ENCODE measurements at places on chromosomes 12 and 14. TPM values are rescaled to one million over a fixed set of nuclear protein-coding genes. Genes with fewer than 3 reads are reported as not detected.

The NRIP2 gene
- 1.1 TPM for total RNA-seq

The LMO3 gene
- total RNA-seq = 403 TPM

The TC2N gene
- total RNA-seq = 24.9 TPM

The LPAR5 gene
- 0.27 TPM for total RNA-seq

The CABP1 gene
- total RNA-seq = 1.8 TPM

The PLCZ1 gene
- not detected for total RNA-seq

The RNF41 gene
- 59.9 TPM for total RNA-seq

The ANG gene
- 13.3 TPM for total RNA-seq

The TPH2 gene
- not detected for total RNA-seq

The GPRC5D gene
- total RNA-seq = not detected

The FZD10 gene
- total RNA-seq = 1.2 TPM

The ACOT4 gene
- total RNA-seq = 0.33 TPM

The TAS2R30 gene
- total RNA-seq = 10.5 TPM

The SLC10A1 gene
- not detected for total RNA-seq

The ACOT6 gene
- not detected for total RNA-seq

DNA sequence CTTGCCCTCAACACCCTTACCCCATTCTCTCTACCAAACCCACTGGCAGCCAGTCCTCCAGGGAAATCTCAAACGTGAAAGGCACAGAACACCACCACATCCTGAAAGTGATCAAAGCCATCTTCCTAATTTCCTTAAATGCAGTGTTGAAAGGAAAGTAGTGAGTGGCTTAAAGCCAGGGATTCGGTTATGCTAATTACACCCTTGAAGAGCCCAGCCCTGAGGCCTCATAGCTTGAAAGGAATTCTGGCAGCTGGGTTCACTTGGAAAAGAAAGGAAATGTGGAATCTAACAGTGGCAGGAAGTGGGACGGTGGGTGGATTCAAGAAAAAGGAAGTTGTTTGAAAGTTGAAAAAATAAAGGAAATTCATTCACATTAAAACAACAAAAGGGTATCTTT, 73.0 kb upstream of the FICD start:
- no peak for DNase-seq

GRCh38 chr12:116718655-116719454, 19.0 kb downstream of the SPRING1 start:
- no peak for DNase-seq

DNA sequence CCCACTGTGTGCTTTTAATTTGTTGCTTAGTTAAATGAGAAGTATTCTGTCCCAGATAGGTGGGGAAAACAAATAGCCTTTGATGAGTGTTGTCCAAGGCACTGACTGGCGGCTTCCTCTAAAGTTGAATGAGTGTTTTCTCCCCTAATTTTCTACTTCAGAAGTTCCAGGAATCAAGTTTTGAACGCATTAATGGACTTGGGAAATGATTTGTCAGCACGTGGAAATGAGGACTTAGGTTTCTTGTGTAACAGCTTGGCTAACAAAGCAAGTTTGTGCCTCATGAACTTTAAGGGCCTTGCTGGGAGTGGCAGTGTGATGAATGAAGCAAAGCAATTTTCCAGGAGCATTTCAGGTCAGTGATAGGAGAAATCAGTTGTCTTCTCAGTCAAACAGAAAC, 56.9 kb downstream of the LIN52 start:
- DNase-seq = no peak

- DNase-seq = no peak
These were observed 17.9 kb upstream of the NFYB start for GRCh38 chr12:104155711-104156555.

GRCh38 chr14:67704484-67705089, 2.9 kb downstream of the RDH12 start:
- no peak for DNase-seq

GRCh38 chr12:33670284-33670683, 230.7 kb upstream of the SYT10 start:
- no peak for DNase-seq

DNA sequence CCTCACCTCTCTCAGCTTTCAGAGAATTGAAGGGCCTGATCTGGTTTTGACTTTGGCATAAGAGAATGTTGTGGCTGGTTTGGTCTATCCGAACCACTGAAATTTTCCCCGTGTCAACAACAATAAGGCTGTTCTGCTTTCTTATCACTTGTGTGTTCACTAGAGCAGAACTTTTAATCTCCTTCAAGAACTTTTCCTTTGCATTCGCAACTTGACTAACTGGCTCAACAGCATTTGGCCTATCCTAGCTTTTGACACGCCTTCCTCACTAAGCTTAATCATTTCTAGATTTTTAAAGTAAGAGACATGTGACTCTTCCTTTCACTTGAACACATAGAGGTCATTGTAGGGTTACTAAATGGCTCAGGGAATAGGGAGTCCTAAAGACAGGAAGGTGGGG, 25.9 kb upstream of the EDDM3A start:
- no peak for DNase-seq

DNA sequence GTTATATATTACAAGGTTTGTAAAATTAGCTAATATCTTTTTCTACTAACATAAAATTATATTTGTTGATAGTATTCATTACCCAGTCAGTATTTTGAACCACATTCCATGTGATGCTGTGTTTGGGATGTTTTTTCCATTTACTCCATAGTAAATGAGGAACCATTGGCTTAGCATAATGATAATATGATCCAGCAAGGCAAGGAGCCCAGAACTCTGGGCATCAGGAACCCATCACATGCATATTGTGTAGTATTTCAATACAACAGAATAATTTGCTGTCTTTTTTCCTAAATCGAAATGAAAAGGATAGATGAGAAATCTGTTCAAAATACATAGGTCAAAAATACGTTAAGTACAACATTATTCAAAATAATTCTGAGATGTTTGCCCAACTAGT, 48.7 kb upstream of the GARIN2 start:
- no peak for DNase-seq

DNA sequence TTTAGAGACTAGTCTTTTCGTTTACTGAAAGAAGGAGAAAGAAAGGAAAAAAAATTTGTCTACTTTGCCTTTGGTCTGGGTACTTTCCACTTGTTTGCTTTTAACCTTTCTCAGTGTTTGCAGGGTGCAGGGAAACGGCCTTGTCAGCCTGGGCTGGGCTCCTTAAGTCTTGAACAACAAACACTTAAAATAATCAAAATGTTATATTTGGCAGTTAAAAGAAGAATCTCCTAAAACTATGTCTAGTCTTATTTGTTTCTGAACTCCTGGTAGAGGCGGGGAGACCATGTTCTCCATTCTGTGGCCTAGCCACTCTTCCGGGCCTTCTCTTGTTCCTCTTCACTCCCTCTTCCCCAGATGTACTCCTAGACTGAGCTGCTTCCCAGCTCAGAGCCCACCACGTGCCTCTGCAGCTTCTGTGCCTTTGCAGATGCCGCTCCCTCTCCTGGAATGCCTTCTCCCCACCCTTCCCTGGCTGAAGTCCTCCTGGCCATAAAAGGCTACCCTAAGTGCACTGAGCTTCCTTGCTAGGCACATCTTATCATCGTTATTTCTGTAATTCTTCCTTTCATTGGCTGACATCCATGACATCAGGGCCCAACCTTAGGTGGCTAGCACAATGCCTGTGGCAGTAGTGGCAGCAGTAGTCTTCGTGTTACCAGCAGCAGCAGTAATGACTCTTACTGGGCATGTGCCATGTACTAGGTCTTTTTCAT, 432.9 kb downstream of the ZFP36L1 start:
- DNase-seq = peak; percentile 78

DNA sequence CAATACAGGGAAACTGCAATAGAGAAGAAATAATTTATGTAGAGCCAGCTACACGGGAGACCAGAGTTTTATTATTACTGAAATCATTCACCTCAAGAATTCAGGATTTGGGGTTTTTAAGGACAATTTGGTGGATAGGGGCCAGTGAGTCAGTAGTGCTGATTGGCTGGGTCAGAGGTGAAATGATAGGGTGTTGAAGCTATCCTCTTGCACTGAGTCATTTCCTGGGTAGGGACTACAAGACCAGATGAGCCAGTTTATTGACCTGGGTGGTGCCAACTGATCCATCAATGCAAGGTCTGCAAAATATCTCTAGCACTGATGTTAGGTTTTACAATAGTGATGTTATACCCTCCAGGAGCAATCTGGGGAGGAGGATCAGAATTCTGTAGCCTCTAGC, 486.3 kb downstream of the LRIG3 start:
- DNase-seq = no peak

GRCh38 chr12:42652048-42652447, 62.5 kb upstream of the PRICKLE1 start:
- no peak for DNase-seq

- DNase-seq = no peak
These were observed 31.9 kb upstream of the CHGA start for GRCh38 chr14:92890830-92891588.

- DNase-seq = no peak
These were observed 28.6 kb upstream of the BLTP3B start for GRCh38 chr12:100171248-100171647.

- no peak for DNase-seq
These were observed 13.1 kb upstream of the CHD4 start for GRCh38 chr12:6620137-6620884.

DNA sequence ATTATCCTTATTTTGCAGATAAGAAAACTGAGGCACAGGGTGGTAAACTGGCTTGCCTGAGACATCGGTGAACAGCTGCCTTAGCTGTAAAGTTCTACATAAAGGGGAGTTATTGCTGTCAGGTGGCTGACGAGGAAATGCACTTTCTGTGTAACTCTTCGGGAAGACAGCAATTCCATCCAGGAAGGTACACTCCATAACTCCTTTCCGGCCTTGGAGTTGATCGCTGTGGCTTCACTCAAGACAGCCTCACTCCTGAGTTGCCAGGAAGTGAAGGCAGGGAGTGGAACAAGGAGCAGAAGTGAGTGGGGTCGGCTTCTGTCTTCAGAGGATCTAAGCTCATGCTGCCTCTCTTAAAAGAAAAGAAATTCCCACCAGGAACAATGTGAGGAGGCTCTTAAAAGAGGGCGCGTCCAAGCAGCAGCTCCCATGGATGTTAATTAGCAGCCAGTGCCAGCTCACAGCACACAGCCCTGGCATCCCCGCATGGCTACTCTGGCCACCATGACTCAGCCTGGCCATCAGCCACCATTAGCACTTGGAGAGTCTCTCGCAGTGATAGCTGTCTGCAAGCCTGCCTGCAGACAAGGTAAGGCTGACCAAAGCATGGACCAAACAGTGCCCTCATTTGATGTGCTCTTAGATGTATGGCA, 60.3 kb downstream of the NUAK1 start:
- peak; percentile 75 for DNase-seq

DNA sequence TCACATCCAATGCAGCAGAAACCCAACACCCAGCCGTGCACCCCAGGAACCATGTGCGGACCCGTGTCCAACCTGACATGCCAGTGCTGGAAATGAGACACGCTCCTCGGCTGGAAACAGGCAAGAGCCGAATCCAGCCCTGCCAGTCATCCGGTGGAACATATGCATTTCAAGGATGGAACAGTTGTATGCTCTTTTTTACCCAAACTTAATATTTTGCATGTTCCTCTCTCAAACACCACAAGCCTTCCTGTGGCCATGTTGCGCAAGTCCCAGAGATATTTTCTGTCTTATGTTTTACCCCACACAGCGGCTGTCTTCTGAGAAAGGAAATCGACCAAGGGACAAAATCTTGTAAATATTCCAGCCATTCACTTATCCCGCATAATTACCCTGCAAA, 196.9 kb downstream of the BCL11B start:
- no peak for DNase-seq

GRCh38 chr12:115108129-115109100, 424.4 kb upstream of the TBX3 start:
- no peak for DNase-seq

DNA sequence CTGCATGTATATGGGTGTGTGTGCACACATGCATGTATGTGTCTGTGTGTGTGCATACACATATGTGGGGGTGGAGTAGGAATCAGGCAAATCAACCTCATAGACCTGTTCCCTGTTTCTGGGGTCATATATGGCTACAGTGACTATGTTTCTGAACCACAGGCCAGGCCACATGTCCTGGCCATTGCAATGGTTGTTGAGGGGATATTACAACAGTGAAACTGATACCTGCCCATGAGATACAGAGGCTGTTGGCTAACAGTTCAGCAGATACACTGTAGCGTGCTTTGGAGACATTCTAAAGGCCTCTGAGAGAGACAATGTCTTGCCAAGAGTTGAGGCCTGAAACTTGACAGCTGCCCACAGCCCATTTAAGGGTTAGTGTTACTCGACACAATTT, 47.3 kb upstream of the FOS start:
- DNase-seq = no peak

- DNase-seq = no peak
These were observed 77.0 kb downstream of the STON2 start for GRCh38 chr14:81323093-81323492.

DNA sequence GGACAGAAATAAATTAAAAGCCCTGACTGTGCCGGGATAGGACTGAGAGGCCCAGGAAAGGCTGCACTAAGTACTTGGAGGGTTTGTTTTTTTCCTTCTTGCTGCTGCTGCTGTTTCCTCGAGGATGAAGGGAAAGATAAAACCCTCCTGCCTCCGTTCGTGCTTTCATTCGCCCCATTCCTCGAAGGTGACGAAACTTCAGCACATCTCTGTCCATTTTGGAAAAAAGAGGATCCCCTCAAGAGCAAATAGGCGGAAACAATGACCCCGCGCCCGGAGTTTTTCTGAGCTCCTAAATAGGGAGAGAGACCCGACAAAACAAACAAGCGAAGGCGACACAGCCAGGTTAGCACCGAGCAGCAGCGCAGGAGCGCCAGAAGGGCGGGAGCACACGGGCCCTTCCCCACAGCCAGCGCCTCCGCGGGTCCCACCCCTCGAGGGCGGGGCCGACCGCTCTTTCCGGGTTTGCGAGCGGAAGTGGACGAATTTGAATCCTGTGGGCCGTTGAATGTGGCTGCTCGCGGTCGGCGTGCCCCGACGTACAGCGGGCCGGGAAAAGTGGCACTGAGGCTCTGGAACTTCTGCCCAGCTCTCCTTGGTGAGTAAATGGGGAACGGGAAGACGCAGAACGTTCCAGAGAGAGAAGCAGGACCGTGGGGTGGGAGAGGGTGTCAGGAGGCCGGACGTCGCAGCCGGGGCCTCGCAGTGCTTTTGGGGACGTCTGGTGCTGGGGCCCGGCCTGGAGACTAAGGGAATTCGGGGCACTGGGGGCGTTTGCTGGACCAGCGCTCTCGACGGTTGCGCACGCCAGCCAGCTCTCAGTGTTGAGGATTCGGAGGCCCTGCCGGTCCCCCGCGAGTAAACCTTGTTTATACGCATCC, at the start of gene G2E3:
Gene G2E3 (plus strand): TSS at position 484 of the 881 bp plus-strand sequence. CDS start 21,922 bp downstream, outside the sequence.
- peak; percentile 90 for DNase-seq

GRCh38 chr14:21924479-21924878, 250.9 kb upstream of the OR4E1 start:
- DNase-seq = no peak

Measured in sigmoid colon (tissue), 7 donors.